Fibroblast of upper back skin (primary cell): ENCODE measurements at places on chromosomes 16 and 17.

- DNase-seq, result no peak
Observed at GRCh38 chr17:54882371-54882770, 18.3 kb upstream of the TOM1L1 start.

- DNase-seq, result no peak
Observed at GRCh38 chr17:31031841-31032240, 61.0 kb downstream of the RNF135 start.

- peak; percentile 12 for DNase-seq
Observed at GRCh38 chr17:33200587-33200986, 92.5 kb downstream of the ASIC2 start.

- DNase-seq, result no peak
Observed at GRCh38 chr16:27460663-27461482, 58.9 kb downstream of the IL21R start.

DNA sequence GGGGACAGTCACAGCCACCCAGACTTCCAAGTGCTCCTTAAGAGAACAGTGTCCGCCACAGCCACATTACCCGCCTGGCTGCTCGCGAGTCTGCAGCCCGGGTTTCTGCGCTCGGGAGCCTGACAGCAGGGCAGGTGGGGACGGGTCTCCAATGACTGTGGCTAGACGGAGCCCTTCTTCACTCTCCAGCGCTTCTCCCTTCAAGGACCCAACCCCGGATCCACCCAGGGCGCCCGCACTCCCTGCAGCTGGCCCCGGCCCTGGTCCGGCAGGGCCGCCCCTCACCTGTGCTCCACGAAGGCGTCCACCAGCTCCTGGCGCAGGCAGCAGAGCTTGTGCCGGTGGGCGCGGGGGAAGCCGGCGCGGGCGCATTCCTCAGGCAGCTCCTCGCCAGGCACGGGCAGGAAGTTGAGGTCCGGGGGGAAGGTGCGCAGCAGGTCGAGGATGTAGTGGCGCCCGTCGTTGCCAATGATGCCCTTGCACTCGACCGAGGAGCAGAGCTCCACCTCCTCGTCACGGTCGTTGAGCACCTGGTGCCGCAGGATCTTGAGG, 13.9 kb downstream of the CLUH start:
- DNase-seq, result no peak

DNA sequence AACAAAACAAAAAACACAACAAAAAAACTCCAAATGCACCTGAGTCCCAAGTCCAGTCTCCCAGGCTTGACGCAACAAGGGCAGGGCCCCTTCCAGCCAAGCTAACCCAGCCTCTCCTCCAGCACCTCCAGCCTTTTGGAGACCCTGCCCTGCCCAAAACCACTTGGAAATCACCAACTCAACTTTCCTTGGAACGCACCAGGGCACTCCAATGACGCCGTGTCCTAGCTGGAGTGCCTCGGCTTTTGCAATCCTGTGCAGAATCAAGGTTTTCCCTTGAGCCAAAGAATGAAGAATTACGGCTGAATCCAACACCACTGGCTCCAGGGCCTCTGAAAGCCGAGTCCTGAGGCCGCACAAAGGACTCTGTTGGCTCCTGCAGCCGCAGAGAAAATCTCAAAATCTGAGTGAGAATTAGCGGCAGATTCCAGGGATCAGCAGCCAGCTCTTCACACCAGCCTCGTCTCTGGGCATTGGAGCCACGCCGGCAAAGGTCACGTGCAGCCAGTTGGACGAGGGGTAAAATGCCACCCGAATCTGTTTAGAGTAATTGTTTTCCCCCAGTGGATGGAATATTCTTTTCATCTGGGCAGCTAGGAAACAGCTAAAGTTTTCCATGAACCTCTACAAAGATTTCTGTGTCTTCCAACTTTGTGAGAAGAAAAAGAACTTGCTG, 9.7 kb upstream of the BAIAP2 start:
- no peak for DNase-seq

DNA sequence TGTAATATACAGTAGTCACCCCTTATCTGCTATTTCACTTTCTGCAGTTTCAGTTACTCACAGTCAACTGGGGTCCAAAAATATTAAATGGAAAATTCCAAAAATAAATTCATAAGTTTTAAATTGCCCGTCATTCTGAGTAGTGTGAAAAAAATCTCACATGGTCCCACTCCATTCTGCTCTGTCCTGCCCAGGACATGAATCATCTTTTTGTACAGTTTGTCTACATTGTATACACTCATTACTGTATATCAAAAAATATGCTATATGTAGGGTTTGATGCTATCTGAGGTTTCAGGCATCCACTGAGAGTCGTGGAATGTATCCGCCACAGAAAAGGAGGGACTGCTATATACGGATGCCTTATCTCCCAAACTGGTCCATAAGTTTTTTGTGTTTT, 16.0 kb upstream of the APPBP2 start:
- DNase-seq, result peak; percentile 30

GRCh38 chr17:59846394-59847165, 46.2 kb downstream of the TUBD1 start:
- DNase-seq, result peak; percentile 86

GRCh38 chr17:68961214-68961882, 6.2 kb upstream of the ABCA8 start:
- DNase-seq, result no peak

GRCh38 chr17:72432143-72432621, 311.4 kb downstream of the SOX9 start:
- no peak for DNase-seq

DNA sequence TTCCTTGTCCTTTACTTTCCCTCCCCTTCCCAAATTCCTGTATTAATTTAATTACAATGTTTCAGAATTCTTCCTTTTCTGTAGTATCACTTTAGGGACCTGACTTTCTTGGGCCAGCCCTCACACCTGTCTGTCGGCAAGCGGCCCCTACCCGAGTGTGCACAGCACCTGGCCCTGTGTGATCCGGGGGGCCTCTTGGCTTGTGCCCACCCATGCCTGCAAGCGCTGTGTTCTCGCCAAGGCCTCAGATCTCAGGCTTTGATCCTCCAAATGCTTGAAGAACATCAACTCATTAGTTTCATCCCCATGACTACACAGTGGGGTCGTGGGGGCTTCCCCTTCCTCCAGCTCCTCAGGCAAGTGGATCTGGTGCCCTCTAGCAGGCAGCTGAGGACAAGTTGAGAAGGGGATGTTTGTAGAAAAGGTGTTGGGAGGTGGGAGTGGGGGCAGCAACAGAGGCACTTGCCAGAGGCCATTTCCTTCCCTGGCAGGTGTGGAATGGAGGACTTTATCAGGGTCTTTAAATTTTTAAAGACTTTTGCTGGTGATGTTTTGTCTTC, 15.7 kb upstream of the CDH3 start:
- no peak for DNase-seq

GRCh38 chr16:3173892-3174617, 13.9 kb upstream of the OR1F1 start:
- no peak for DNase-seq

GRCh38 chr16:66705790-66706505, 9.4 kb upstream of the CMTM4 start:
- peak; percentile 31 for DNase-seq

DNA sequence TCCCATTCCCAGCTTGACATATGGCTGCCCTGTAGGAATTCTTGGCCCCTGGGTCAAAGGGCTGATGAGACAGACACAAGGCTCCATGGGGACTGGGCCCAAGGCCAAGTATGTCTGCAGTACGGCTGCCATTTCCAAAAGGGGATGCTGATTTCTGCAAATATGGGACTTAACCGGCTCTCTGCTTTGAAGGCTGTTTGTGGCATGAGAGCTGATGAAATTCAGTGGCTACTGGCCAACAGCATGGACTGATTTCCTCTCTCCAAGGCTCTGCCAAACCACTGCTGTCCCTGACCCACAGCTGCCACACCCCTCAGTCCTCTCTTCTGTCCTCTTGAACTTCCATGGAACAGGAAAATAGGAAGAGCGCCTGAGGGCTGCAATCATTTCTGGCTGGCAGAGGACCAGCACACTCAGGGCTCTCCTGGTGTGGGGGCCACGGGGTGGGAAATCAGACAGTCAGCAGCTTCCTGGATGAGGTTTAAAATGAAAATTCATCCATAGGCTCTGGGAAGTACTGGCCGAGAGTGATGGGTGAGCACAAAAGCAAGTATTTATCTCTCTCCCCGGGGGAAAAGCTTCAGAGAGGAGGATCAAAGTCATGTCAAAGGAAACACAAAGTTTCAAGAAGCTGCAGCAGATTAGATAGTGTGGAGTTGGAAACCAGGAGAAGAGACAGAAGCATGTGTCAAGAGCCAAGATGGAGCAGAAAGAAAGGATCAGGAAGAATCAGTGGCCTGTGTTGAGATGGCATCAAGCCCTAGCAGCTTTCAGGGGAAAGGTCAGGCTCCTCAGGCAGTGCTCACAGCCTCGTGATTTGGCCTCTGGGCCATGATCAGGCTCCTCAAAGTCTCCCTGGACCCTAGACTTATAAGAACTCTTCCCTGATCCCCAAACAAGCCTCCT, 64.1 kb upstream of the SREBF1 start:
- peak; percentile 99 for DNase-seq
